Bladder microvascular endothelial cell (primary cell): ENCODE measurements at places on chromosomes 12 and 14. TPM values are rescaled to one million over a fixed set of nuclear protein-coding genes. Genes with fewer than 3 reads are reported as not detected.

PRPH gene
- total RNA-seq, result not detected in 2 replicates

TAS2R14 gene
- total RNA-seq, result 1.3 and 4.2 TPM in 2 replicates

DAD1 gene
- total RNA-seq, result 241 and 322 TPM in 2 replicates

TBX5 gene
- total RNA-seq, result not detected in 2 replicates

CD69 gene
- total RNA-seq, result 0.97 and 3.7 TPM in 2 replicates

POTEM gene
- total RNA-seq, result not detected in 2 replicates

IL31 gene
- total RNA-seq, result not detected in 2 replicates

GYS2 gene
- not detected in 2 replicates for total RNA-seq

KRT81 gene
- total RNA-seq, result not detected in 2 replicates

DBX2 gene
- total RNA-seq, result not detected in 2 replicates

RNASE7 gene
- total RNA-seq, result not detected in 2 replicates

CELA1 gene
- total RNA-seq, result not detected in 2 replicates

C12orf56 gene
- total RNA-seq, result not detected in 2 replicates

WNT5B gene
- 0.32 and 0.44 TPM in 2 replicates for total RNA-seq

TM7SF3 gene
- total RNA-seq, result 65.4 and 219 TPM in 2 replicates

ESRRB gene
- total RNA-seq, result not detected in 2 replicates

ARG2 gene
- 15.7 and 21.6 TPM in 2 replicates for total RNA-seq

RAB21 gene
- total RNA-seq, result 5.5 and 45.6 TPM in 2 replicates

GPATCH2L gene
- 25.9 and 74.3 TPM in 2 replicates for total RNA-seq

TARBP2 gene
- 41.0 and 43.8 TPM in 2 replicates for total RNA-seq

AEBP2 gene
- 16.8 and 42.4 TPM in 2 replicates for total RNA-seq

TSHR gene
- total RNA-seq, result not detected in 2 replicates

OAS2 gene
- 16.5 and 19.6 TPM in 2 replicates for total RNA-seq

ADAM20 gene
- total RNA-seq, result 0.16 and 2.4 TPM in 2 replicates

CFAP54 gene
- total RNA-seq, result 6.6 and 31.5 TPM in 2 replicates

NEK9 gene
- 31.2 and 65.6 TPM in 2 replicates for total RNA-seq

MPHOSPH9 gene
- 31.1 and 45.4 TPM in 2 replicates for total RNA-seq

RPS6KL1 gene
- 7.0 and 15.9 TPM in 2 replicates for total RNA-seq

AVPR1A gene
- not detected in 2 replicates for total RNA-seq

PIWIL1 gene
- total RNA-seq, result not detected in 2 replicates

SLC41A2 gene
- total RNA-seq, result 5.5 and 17.8 TPM in 2 replicates

FZD10 gene
- total RNA-seq, result under 0.01 and 0.13 TPM in 2 replicates

CBLN3 gene
- total RNA-seq, result 1.5 and 3.0 TPM in 2 replicates

DCAF4 gene
- 5.3 and 12.7 TPM in 2 replicates for total RNA-seq

SLC6A13 gene
- total RNA-seq, result 0.13 TPM in 1 of 2 replicates, not detected in the other

TSPAN19 gene
- 0.19 TPM in 1 of 2 replicates, not detected in the other for total RNA-seq
